ENCODE measurements at places on chromosomes 1 and 21. TPM values are rescaled to one million over a fixed set of nuclear protein-coding genes. Genes with fewer than 3 reads are reported as not detected.

- no peak for DNase-seq
- H3K4me3 ChIP-seq, result no peak overlapping the region
- H3K4me1 ChIP-seq, result no peaks in the 10 kb centered on the region
- no peak overlapping the region for H3K27ac ChIP-seq
- H3K27me3 ChIP-seq, result no peaks in the 10 kb centered on the region
These were observed 101.5 kb upstream of the SLFNL1 start for GRCh38 chr1:41122851-41123518.

DNA sequence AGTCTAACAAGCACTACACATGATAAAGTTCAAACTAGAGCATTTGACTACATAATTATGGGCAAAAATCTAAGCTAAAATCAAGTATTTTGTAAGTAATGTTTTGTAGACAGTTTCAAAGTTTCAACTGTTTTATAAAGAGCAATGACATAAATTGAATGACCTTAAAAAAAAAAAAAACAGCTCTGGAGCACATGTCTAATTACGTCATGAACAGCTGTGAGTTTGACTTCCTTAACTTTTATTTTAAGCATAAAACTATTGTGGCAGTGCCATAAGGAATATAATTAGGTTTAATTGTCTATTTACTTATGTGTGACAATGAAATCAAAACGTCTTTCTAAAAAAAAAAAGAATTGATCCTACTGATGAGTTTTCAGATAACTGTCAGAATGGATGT, 272.5 kb upstream of the LRRC7 start:
- no peaks in the 10 kb centered on the region for H3K27me3 ChIP-seq
- H3K36me3 ChIP-seq, result no peaks in the 10 kb centered on the region
- no peak overlapping the region for H3K27ac ChIP-seq
- H3K4me1 ChIP-seq, result no peaks in the 10 kb centered on the region

DNA sequence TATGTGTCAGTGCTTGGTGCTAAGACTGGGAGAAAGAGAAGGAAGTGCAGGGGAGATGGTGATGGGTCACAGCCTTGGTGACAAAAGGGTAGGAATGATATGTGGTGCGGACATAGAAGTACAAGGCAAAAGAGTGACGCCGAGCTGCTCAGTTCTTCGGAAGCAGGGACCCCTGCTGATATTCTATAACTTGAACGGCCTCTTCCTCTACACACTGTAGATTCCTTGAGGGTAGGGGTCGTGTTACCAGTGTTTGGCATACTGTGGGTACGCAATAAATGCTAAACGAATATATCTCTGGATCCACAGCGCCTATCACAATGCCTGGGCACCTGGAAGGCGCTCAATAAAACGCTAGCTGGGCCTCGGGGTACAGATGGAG, 488 bp downstream of the DBT start:
- DNase-seq, result no peak
- H3K27me3 ChIP-seq, result no peaks in the 10 kb centered on the region
- H3K4me3 ChIP-seq, result peak overlapping the region; percentile 79
- peaks cover 21% of the 10 kb centered on the region for H3K4me1 ChIP-seq
- no peaks in the 10 kb centered on the region for H3K36me3 ChIP-seq
- peak overlapping the region; percentile 92 for H3K27ac ChIP-seq

DNA sequence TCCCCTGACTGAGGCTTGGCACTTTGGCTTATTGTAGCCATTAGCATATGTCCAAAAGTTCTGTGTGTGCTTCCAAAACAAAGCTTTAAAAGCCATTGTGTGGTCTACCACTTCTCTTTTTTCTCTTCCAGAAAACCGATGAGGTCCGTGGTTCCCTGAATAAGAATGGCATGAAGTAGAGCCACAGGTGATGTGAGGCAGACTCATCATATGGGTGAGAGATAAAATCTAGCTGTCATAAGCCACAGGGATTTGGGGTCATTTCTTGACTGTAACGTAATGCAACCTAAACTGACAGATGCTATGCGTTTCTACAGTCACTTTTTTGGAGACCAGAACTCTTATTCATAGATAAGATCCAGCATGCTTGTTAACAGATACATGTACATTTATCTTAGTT, 7.0 kb upstream of the GREM2 start:
- H3K4me3 ChIP-seq, result no peak overlapping the region
- no peaks in the 10 kb centered on the region for H3K27me3 ChIP-seq
- DNase-seq, result no peak
- no peaks in the 10 kb centered on the region for H3K36me3 ChIP-seq

DNA sequence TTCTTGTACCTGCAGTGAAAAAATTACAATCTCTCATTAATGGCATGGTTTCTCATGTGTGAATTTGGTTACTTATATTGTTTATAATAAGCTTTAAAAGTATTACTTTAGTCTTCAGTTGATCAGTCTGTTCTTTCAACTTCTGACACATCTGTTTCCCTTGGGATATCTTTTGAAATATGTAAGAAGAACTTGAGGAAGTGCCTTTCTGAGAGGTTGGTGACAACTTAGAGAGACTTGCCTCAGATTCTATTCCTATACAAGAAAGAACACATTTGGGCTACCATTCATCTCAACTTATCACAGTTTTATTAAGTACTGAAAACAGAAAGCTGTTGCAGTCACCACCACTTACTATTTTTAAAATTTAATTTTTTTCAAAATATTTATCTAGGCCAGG, 8.1 kb downstream of the AKNAD1 start:
- peaks cover 11% of the 10 kb centered on the region for H3K4me1 ChIP-seq
- no peak overlapping the region for H3K27ac ChIP-seq
- no peak overlapping the region for H3K4me3 ChIP-seq
- H3K36me3 ChIP-seq, result no peaks in the 10 kb centered on the region

DNA sequence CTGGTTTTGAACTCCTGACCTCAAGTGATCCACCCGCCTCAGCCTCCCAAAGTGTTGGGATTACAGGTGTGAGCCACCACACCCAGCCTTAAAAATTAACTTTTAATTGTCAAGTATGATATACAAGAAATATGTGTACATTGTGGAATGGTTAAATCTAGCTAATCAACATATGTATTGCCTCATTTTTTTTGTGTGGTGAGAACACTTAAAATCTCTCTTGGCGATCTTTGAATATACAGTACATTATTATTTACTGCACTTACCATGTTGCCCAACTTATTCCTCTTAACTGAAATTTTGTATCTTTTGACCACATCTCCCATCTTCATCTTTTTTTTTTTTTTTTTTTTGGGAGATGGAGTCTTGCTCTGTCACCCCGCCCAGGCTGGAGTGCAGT, 23.3 kb downstream of the THRAP3 start:
- no peak for DNase-seq
- H3K4me1 ChIP-seq, result peaks cover 50% of the 10 kb centered on the region
- peaks cover 10% of the 10 kb centered on the region for H3K36me3 ChIP-seq
- H3K27ac ChIP-seq, result no peak overlapping the region
- H3K4me3 ChIP-seq, result no peak overlapping the region

- H3K36me3 ChIP-seq, result peaks cover 4% of the 10 kb centered on the region
- peak overlapping the region; percentile 48 for H3K4me3 ChIP-seq
- DNase-seq, result peak; percentile 84
- no peaks in the 10 kb centered on the region for H3K27me3 ChIP-seq
- H3K27ac ChIP-seq, result peak overlapping the region; percentile 82
These were observed 67.7 kb upstream of the RCC1 start for GRCh38 chr1:28437924-28438699.

Gene TSSK3
- total RNA-seq, result 2.1 TPM

GRCh38 chr1:228984646-228985631, 249.7 kb downstream of the RHOU start:
- peaks cover 23% of the 10 kb centered on the region for H3K4me1 ChIP-seq
- no peak for DNase-seq
- no peak overlapping the region for H3K4me3 ChIP-seq
- no peak overlapping the region for H3K27ac ChIP-seq
- no peaks in the 10 kb centered on the region for H3K27me3 ChIP-seq

Gene DMRTA2
- total RNA-seq, result not detected

DNA sequence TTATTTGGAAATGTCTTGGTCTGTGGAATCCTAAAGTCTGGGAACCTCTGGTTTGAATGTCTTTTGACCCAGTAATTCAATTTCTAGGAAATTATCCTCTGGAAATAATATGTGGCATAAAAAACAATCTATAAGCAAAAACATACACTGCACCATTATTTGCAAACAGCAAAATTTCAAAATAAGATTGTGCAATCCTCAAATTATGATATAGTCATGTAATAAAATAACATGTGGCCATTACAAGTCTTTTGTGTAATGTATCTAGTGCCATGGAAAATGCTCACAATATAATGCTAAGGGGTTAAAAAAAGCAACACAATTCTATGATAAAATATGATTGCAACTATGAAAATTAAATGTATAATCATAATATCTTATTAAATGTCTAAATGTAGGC, 312.9 kb upstream of the RUNX1 start:
- H3K36me3 ChIP-seq, result no peaks in the 10 kb centered on the region
- no peaks in the 10 kb centered on the region for H3K27me3 ChIP-seq
- H3K4me3 ChIP-seq, result no peak overlapping the region
- H3K4me1 ChIP-seq, result no peaks in the 10 kb centered on the region

- no peak overlapping the region for H3K27ac ChIP-seq
- no peak overlapping the region for H3K4me3 ChIP-seq
- no peaks in the 10 kb centered on the region for H3K36me3 ChIP-seq
- H3K27me3 ChIP-seq, result no peaks in the 10 kb centered on the region
These were observed 64.5 kb upstream of the SIPA1L2 start for GRCh38 chr1:232694475-232694874.

DNA sequence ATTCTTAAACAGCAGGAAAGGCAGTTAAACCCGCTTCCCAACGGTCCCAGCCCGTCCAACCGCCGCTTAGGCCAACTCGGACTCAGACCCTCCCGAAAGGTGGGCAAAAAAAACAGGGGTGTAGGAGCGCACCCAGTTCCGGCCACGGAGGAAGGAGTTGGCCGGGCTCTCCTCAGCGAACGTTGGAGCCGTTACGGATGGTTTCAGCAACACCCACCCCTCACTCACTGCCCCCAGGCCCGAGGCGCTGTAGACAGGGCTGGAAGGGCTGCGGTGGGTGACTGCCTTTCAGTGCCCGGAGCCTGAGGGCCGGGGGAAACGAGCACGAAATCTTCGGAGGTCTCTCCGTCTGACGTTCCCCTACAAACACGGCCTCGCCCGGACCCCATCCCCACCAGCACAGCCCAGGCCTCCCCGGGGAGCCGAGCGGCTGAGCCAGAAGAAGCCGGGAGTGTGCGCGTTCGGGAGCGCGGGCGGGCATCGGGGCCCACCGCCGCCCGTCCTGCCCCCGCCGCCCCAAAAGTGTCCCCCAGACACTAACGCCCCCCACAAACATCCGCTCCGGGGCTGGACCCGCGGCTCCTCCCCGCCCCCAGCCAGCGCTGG, 1.3 kb downstream of the KDM5B start:
- no peaks in the 10 kb centered on the region for H3K27me3 ChIP-seq
- peaks cover 53% of the 10 kb centered on the region for H3K4me1 ChIP-seq
- H3K36me3 ChIP-seq, result no peaks in the 10 kb centered on the region

Gene B3GALT5
- 1.5 TPM for total RNA-seq

Gene MRPL37
- 41.8 TPM for total RNA-seq

DNA sequence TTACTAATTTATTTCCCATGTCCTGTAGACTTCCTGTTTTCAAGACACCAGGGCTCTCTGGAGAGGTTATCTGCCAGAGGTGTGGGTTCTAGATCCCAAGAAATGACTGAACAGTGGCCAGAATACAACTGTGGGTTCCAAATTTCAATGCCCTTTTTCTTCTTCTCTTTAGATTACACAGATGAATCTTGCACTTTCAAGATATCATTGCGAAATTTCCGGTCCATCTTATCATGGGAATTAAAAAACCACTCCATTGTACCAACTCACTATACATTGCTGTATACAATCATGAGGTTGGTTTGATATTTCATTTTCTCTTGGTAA, 15.0 kb downstream of the IFNAR2 start:
- no peak overlapping the region for H3K4me3 ChIP-seq
- H3K27me3 ChIP-seq, result no peaks in the 10 kb centered on the region
- H3K36me3 ChIP-seq, result peaks cover 68% of the 10 kb centered on the region
- peaks cover 11% of the 10 kb centered on the region for H3K4me1 ChIP-seq

Gene KCNE1
- total RNA-seq, result 21.7 TPM
